ENCODE measurements at places on chromosomes 6 and 20.
A peak's percentile ranks its signal among the peaks of the same experiment; 100 is the strongest.

DNA sequence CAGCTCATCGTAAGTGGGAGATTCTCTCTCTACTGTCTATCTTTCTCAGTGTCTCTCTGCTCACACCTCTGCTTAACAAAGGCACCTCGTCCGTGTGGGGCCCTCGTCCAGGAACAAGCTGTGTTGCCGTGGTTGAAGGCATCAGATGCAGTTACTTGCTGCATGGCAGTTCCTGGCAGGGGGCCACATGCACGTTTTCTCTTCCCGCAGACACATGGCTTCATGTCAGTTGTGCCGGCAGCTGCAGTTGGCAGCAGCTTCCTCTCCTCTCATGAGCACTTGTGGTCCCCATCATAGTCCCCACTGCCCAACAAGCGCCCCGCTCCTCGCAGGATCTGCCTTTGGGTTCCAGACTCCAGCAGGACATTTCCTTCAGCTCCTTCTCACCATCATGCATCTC is 7.1 kb upstream of the AFDN start:
- no peak for DNase-seq

GRCh38 chr20:6698056-6698455 is 69.4 kb upstream of the BMP2 start:
- DNase-seq = no peak

- DNase-seq = no peak
Measured at GRCh38 chr6:161094955-161095354, 103.4 kb downstream of the MAP3K4 start.

- peak; percentile 72 for DNase-seq
Measured at GRCh38 chr6:127266892-127267645, 405 bp downstream of the RNF146 start.

DNA sequence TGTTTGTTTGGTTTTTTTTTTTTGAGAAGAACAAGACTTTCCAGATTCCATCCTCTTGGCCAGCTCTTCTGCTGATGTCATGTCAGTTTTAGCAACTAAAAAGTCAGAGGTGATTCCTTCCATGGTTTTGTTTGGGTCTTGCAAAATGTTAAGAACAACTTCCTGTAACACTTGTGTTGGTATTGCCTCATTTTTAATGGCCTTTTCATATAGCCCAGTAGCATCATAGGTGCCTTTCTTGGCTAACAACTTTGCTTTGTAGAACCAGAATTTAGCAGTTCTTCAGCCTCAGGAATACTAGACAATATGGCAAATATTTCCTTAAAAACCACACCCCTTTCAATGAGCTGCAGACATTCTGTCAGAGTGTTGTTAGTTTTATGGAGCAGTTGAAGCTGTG is 99.5 kb upstream of the SIRPG start:
- no peak for DNase-seq

- DNase-seq = no peak
Measured at GRCh38 chr20:23433628-23434027, 5.9 kb upstream of the CSTL1 start.

DNA sequence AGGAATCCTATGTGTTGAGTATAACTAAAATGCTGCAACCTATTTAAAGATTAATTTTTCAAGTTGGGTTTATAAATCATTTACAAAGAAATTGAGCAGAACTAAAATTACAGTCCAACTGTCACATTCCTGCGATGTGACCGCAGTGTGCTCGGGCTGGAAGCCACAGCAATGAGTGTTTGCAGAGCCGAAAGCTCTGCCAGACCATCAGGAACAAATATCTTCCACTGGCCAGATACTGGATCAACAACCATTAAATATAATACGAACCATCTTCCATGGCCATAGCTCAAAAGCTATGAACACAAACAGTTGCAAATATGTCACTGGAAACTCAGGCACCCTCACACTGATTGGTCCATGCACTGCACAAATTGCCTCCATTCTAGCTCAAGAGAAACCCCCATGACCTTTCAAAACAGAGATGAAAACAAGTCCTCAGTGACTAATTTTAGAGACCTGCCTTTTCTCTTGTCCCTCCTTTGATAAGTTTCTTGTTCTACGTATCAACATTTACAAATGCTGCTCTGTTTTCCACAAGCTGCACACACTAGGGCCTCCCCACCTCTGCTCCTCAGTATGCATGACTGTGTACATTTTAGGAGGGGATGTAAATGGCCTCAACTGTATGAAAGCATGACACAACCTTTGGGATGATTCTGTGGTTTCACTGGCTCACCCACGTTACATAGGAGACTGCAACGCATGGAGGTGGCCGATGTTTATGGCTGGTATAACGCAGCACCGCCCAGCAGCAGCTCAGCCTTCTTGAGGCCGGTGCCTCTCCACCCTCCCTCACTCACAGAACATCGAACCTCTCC is 171.7 kb downstream of the WDR27 start:
- peak; percentile 39 for DNase-seq

DNA sequence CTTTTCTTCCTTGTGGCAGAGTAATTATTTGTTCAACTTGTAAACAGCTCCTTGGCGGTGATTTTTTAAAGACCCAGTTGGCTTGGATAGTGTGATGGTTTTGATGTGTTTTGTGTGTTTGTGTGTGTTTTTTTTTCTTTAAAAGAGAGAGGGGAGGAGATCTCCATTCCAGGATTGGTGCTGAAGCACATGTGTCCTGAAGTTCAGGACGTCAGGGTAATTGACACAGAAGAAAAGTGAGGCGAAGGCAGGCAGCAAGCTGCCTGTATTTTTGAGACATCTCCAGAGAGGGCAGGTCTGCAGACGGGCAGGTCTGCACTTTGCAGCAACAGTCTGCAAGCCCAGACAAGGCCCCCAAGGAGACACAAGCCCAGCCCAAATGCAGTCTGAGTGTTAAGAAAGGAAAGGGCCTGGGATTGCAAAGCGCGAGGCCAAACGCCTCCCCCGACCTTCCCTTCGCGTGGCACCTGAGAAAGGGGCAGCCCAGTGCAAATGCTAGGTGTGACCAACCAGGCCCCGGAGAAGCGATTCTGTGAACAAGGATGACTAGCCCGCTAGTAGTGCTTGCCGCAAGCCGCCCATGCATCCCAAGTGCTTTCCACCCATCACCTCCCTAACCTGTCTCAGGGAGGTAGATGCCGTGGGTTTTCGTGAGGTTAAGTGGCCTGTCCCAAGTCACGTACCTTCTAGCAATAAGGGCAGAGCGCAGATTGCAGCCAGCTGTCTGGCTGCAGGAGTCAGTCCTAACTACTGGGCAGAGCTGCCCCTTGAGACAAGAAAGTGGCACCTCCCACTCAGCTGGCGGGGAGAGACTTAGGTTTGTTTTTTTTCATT is 230.5 kb downstream of the ZMYND8 start:
- no peak for DNase-seq

DNA sequence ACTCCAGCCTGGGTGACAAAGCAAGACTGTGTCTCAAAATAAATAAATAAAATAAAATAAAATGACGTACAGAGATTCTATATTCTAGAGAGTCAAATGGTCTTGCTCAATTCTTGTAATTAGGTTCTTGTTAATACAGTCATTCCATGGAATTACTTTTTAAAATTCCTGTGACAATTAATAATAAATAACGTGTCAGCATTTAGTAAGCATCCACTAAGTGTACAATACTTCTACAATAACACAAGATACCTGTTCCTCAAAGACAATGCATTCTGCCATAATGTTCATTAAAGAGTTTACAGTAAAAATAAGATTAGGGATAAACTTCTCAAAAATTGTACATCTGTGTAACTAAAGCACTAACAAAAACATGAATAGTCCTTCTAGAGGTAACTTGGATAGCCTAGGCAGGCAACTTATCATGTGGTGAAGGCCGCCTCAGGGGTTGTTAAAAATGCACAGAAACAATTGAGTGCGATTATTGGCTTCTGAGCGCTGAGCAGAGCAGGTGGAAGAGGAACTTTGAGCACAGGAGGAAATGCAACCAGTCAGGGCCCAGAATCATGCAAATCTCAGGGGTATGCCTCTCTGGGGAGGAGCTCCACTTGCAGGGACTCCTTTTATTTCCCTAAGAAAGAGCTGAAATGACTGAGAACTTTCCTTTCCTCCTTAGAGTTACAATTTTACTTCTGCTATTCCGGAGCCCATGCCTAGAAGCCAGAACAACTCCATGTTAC is 37.1 kb downstream of the QRSL1 start:
- no peak for DNase-seq

DNA sequence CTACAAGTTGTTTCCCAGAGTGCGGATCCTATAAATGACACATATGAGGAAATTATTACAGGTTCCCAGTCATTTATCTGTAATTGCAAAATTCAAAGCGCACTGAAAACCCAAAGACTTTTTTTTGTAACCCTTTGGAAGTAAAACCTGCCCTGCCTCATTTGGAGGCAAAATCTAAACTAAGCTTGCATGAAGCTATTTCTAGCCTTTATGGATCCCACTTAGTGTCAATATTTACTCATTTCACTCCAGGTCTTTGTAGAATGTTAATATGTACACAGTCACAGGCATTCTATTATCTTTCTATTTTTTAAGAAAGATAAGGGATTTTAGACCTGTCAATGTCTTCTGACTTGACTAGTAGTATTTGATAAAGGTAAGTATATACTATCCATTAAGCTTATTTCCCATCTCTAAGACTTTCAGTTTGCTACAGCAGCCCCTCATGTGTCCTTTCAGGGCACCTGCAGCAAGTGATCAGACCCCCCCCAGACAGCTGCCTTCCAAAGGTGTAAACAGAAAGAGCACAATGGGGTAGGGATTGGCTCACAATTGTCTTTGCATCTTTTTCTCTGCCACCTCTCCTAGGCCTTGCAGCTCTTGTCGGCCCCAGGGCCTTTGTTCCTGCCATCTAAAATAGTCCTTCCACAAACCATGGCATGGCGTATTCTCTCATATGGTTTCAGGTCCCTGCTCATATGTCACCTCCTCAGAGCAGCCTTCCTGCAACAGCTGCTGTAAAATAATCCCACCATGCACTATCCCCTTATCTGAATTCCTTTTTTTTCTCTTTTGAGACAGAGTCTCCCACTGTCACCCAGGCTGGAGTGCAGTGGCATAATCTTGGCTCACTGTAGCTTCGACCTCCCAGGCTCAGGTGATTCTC is 1.3 kb upstream of the REPS1 start:
- no peak for DNase-seq

- no peak for DNase-seq
Measured at GRCh38 chr6:168938546-168938945, 315.1 kb downstream of the THBS2 start.

- DNase-seq = no peak
Measured at GRCh38 chr20:37775200-37775599, 81.4 kb downstream of the CTNNBL1 start.

GRCh38 chr6:112697265-112697664 is 350.1 kb downstream of the RFPL4B start:
- no peak for DNase-seq

- DNase-seq = no peak
Measured at GRCh38 chr20:25605148-25605547, 18.7 kb downstream of the NANP start.

- DNase-seq = no peak
Measured at GRCh38 chr6:3510178-3510577, 53.3 kb upstream of the SLC22A23 start.

DNA sequence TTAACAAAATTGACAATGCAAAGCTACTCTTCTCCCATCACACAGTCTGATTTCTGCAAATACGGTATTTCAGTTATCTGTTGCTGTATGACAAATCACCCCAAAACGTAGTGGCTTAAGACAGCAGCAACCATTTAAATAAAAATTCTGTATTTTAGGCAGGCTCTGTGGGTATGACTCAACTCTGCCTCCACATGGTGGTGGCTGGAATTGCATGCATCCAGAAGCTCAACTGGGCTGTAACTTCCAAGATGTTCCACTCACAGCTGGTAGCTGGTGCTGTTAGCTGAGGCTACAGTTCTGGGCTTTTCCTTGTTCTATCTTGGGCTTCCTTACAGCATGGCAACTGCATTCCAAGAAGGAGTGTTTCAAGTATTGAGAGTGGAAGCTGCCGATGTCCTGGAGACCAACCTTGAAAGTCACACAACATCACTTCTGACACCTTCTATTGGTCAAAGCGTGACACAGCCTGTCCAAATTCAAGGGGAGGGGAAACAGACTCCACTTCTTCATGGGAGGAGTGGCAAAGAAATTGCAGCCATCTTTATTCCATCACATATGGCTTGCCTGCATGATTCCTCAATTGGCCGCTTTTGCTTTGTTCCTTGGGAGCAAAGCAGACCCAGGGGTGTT is 39.7 kb upstream of the TULP1 start:
- peak; percentile 73 for DNase-seq

DNA sequence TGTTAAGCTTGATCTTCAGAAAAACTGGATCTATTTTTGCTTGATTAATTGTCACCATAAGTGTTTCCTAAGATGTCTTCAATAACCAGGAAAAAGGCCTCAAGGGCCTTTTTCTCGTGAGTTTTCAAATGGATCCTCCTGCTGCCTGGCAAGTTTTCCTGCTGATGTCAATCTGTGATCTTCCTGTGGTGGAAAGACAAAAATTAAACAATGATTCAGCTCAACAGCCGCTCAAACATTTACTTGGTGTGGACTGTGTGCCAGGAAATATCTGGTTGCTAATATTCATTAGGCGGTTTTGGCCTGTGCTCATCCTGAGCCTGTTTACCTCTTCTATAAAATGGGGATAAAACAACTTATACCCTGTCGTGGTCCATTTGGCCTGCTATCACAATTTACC is 35.4 kb upstream of the SSTR4 start:
- DNase-seq = no peak

DNA sequence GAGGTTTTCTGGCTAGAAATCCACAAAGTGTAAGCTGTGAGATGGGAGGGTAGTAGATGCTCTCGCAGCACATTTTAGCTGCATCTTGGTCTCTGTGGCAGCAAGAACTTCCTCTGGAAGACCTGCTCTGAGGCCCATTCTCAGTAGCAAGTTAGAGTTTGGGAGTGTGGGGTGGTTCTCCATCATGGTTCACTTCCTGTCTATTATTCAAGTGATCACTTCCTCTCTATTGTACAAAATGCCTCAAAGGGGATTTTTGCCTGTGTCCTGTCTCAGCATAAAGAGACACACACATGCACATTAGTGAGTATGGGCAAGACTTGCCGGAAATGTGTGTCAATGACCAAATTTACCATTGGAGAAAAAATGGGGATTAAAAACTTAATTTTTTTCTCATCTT is 42.5 kb downstream of the LYRM2 start:
- DNase-seq = no peak

DNA sequence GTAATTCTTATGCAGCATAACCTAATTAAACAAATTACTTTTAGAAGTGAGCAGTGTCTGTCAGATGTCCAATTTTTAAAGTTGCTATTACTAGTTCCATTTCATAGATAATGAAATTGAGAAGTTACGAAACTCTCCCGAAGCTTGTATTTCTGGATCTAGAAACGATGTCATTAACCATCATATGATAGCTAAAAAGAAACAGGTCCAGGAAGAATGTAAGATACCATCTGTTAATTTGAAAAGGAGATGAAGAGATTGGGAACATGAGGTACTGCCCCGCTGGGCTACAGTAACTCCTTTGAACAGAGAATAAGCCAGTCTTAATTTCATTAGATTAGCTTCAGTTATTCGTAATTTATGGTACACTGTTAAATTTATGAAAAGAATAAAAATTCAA is 47.5 kb upstream of the TMX4 start:
- DNase-seq = no peak

DNA sequence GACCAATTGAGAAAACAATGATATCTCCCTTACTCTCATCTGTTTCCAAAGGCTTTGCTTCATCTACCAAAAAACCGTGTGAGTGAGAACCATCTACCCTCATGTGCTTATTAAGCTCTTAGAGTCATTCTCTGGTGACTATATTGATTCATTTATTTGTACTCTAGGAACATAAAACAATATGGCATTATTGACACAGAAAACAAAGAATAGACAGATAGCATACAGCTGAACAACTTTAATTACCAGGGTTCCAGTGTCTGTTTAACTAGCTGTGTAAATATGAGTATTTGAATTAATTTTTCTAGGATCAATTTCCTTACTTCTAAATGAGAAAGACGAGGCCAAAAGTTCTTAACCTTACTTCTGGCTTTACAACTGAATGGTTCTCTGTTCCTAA is 31.3 kb upstream of the HEY2 start:
- DNase-seq = no peak

All from stimulated activated CD4-positive, alpha-beta T cell treated with anti-CD3 and anti-CD28 coated beads, Interleukin-15, amount 100 ng/mL, for 24 hours (primary cell).